ENCODE measurements at places on chromosomes 3 and 15. TPM values are rescaled to one million over a fixed set of nuclear protein-coding genes. Genes with fewer than 3 reads are reported as not detected.

GRCh38 chr15:69713726-69714559 is 261.3 kb downstream of the RPLP1 start:
- H3K4me1 ChIP-seq, result peaks cover 4% of the 10 kb centered on the region
- DNase-seq, result no peak
- H3K27me3 ChIP-seq, result peaks cover 2% of the 10 kb centered on the region
- H3K27ac ChIP-seq, result no peak overlapping the region

- DNase-seq, result no peak
- no peak overlapping the region for H3K27ac ChIP-seq
- no peak overlapping the region for H3K4me3 ChIP-seq
- no peaks in the 10 kb centered on the region for H3K36me3 ChIP-seq
- peaks cover 1% of the 10 kb centered on the region for H3K27me3 ChIP-seq
- H3K4me1 ChIP-seq, result no peaks in the 10 kb centered on the region
These were observed 164.6 kb downstream of the DPH6 start for GRCh38 chr15:35381328-35381727.

- H3K4me3 ChIP-seq, result no peak overlapping the region
- no peak overlapping the region for H3K27ac ChIP-seq
- no peak for DNase-seq
- H3K4me1 ChIP-seq, result peaks cover 4% of the 10 kb centered on the region
These were observed 8.9 kb downstream of the HGD start for GRCh38 chr3:120673116-120673515.

DNA sequence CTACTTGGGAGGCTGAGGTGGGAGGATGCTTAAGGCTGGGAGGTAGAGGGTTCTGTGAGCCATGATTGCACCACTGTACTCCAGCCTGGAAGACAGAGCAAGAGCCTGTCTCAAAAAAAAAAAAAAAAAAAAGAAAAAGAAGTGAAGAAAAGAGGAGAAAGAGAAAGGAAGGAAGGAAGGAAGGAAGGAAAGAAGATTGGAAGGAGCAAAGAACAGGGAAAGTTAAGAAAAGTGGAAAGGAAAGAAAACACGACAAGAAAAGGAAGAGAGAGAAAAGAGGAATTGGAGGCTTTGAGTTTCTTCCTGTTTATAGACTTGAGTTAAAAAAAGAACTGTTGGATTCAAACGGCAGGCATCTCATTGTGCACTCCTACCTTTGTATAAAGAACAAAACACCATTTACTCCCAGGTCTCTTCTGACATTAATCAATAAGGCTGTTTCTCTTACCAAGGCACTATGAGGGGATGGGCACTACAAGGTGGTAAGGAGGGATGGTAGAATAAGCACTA is 73.5 kb downstream of the EDEM1 start:
- DNase-seq, result no peak
- no peaks in the 10 kb centered on the region for H3K36me3 ChIP-seq
- H3K4me1 ChIP-seq, result no peaks in the 10 kb centered on the region

DNA sequence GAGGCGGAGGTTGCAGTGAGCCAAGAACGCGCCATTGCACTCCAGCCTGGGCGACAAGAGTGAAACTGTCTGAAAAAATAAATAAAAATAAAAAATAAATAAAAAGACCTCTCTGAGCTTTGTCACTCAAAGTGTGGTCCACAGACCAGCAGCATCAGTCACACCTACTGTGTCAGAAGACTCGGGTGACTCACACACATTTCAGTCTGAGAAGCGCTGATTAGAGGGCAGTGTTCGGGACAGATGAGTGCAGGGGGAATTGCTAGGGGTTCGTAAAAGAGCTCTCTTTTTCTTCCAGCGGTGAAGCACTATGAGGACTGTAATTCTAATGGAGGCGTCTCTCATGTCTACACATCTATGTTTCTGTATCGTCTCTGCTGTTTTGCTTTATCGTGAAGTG is 5.7 kb downstream of the PODXL2 start:
- DNase-seq, result no peak
- H3K36me3 ChIP-seq, result peaks cover 6% of the 10 kb centered on the region
- no peak overlapping the region for H3K27ac ChIP-seq
- peaks cover 19% of the 10 kb centered on the region for H3K4me1 ChIP-seq

GRCh38 chr3:132486099-132486498 is 68.8 kb downstream of the DNAJC13 start:
- no peak overlapping the region for H3K27ac ChIP-seq
- H3K4me3 ChIP-seq, result no peak overlapping the region
- H3K27me3 ChIP-seq, result no peaks in the 10 kb centered on the region
- no peak for DNase-seq

GRCh38 chr3:186598108-186598784 is 14.6 kb upstream of the AHSG start:
- no peaks in the 10 kb centered on the region for H3K36me3 ChIP-seq
- H3K27ac ChIP-seq, result no peak overlapping the region
- no peak overlapping the region for H3K4me3 ChIP-seq
- no peak for DNase-seq

- H3K27ac ChIP-seq, result no peak overlapping the region
- H3K4me1 ChIP-seq, result no peaks in the 10 kb centered on the region
- no peak overlapping the region for H3K4me3 ChIP-seq
- H3K27me3 ChIP-seq, result no peaks in the 10 kb centered on the region
- peaks cover 13% of the 10 kb centered on the region for H3K36me3 ChIP-seq
These were observed 34.5 kb upstream of the TMEM42 start for GRCh38 chr3:44827196-44827595.

DNA sequence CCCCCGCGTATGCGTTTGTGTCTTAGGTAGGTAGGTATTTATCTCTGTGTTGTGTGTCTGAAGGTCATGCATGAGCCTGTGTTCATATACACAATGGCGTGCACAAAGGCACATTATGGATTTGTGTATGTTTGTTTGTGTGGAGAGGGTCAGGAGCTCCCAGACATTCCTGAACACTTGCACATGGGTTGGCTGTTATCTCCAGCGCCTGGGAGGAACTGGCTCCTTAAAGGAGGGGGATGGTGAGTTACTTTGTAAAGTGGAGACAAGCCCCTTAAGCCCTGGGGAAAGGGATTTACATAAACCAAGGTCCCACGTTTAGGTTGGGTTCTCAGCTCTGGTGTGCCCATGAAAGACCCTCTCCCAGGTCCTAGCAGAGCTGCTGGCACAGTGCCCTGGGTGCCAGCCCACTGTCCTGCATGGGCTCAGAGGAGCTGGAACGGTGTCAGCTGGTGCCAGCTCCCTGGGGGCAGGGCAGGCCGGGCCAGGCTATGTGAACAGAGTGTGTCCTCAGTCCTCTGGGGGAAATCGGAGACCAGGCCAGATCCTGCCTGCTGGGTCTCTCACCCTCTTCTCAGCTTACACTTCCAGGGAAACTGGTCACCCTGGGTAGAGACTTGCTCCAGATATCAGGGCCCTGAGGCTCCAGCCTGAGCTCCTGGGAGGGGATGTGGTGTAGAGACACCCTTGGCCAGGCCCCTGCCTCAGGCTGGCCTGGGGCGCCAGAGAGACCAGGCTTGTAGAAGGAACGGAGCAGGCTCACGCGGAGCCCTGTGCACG is 25.1 kb downstream of the SNX33 start:
- peaks cover 8% of the 10 kb centered on the region for H3K27me3 ChIP-seq
- peak overlapping the region; percentile 22 for H3K4me3 ChIP-seq
- no peaks in the 10 kb centered on the region for H3K36me3 ChIP-seq
- H3K27ac ChIP-seq, result no peak overlapping the region
- peaks cover 10% of the 10 kb centered on the region for H3K4me1 ChIP-seq

DNA sequence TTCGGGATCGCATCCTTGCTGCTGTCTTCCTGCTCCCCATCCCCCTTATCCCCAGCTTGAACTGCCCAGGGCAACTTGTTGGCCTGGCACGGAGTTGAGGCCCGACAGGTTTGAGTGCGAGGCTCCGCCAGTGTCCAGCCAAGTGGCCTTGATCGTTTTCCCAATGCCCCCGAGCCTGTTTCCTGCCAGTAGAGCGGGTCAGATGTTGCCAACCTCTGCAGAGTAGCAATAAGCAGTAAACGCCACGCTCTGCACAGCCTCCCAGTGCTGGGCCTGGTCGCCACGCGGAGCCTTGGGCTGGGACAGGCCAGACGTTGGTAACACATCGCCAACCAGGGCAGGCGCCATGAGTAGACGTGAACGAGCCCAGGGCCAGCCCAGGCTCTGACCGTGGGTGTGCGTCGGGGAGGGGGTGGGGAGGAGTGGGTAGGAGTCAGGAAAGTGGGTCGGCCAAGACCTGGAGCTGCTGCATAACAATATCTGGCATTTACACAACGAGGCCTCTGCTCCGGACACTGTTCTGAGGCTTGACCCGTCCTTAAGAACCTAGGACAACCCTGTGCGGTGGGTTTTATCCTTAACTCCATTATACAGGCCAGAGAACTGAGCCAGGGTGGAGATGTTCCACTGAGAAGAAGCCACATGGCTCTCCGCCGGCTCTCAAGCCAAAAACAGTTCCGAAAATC is 444 bp upstream of the ABHD14A start:
- DNase-seq, result no peak
- peaks cover 22% of the 10 kb centered on the region for H3K4me1 ChIP-seq
- peaks cover 6% of the 10 kb centered on the region for H3K27me3 ChIP-seq
- no peaks in the 10 kb centered on the region for H3K36me3 ChIP-seq
- H3K27ac ChIP-seq, result peak overlapping the region; percentile 24

Gene CRABP1
- total RNA-seq, result 3.3 TPM

Gene DNAH12
- total RNA-seq, result 0.85 TPM

Gene GOLGA8G
- total RNA-seq, result not detected

Gene TNFAIP8L3
- total RNA-seq, result 0.77 TPM

Gene PAQR5
- 0.15 TPM for total RNA-seq

Measured in endothelial cell (in vitro differentiated cells).